Uterus (tissue), 4 donors: ENCODE measurements at places on chromosomes 3 and 15. TPM values are rescaled to one million over a fixed set of nuclear protein-coding genes. Genes with fewer than 3 reads are reported as not detected.

Gene BCL2A1
- 1.3 TPM for total RNA-seq

Gene CNTN3
- total RNA-seq: 14.7 TPM

Gene HRG
- total RNA-seq: not detected

Gene A4GNT
- not detected for total RNA-seq

Gene FAM81A
- 4.4 TPM for total RNA-seq

Gene AGBL1
- total RNA-seq: not detected

- H3K36me3 ChIP-seq: no peaks in the 10 kb centered on the region
- H3K27me3 ChIP-seq: no peaks in the 10 kb centered on the region
- no peak overlapping the region for H3K4me3 ChIP-seq
- H3K4me1 ChIP-seq: no peaks in the 10 kb centered on the region
These were observed 84.2 kb upstream of the SLC4A7 start for GRCh38 chr3:27568393-27568792.

DNA sequence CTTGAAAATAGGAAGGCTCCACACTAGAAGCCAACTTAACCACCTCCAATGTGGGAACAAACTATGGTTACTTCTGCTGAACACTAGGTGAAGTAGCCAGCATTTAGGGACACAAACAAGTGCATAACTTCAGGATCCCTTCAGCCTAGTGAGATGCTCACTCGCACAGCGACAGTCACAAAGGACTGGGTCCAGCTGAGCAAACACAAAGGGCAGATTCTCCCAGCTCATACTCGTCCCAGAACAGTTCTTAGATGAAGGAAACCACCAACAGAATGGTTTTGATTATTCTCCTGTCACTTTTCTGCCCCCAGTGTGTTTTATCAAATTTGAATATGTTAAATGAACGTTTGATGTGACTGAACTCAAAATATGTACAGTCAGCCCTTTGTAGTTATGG lies 201.6 kb downstream of the KCNAB1 start:
- no peak for DNase-seq
- no peak overlapping the region for H3K4me3 ChIP-seq
- no peaks in the 10 kb centered on the region for H3K27me3 ChIP-seq
- no peaks in the 10 kb centered on the region for H3K4me1 ChIP-seq
- no peak overlapping the region for H3K27ac ChIP-seq

GRCh38 chr3:354432-354831 lies 157.9 kb downstream of the CHL1 start:
- H3K4me3 ChIP-seq: no peak overlapping the region
- no peak for DNase-seq
- no peak overlapping the region for H3K27ac ChIP-seq
- H3K4me1 ChIP-seq: no peaks in the 10 kb centered on the region
- H3K36me3 ChIP-seq: no peaks in the 10 kb centered on the region

DNA sequence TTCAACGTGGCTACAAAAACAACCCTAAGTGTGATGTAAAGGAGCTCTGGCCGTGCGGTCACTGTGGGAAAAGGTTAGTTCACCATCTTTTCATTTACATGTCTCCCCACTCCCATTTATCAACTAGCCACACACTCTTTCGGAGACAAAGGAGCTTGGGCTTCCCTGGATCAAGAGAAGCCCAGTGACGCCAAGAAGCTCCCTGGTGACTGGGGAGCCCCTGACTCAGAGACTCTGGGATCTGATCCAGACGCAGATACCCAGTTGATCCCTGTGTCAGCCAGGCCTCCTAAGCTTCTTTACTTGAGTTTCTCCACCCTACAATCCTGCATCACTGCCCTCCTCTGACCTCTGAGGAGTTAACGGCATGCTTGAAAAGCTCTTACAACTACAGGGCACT lies 43.9 kb downstream of the HEG1 start:
- no peaks in the 10 kb centered on the region for H3K27me3 ChIP-seq
- DNase-seq: no peak
- H3K36me3 ChIP-seq: no peaks in the 10 kb centered on the region
- no peaks in the 10 kb centered on the region for H3K4me1 ChIP-seq
- H3K4me3 ChIP-seq: no peak overlapping the region
- no peak overlapping the region for H3K27ac ChIP-seq

- no peaks in the 10 kb centered on the region for H3K4me1 ChIP-seq
- DNase-seq: no peak
- no peaks in the 10 kb centered on the region for H3K36me3 ChIP-seq
- H3K27me3 ChIP-seq: no peaks in the 10 kb centered on the region
- H3K4me3 ChIP-seq: no peak overlapping the region
These were observed 25.9 kb upstream of the JMJD7 start for GRCh38 chr15:41801850-41802455.

- DNase-seq: no peak
- no peaks in the 10 kb centered on the region for H3K36me3 ChIP-seq
- H3K27ac ChIP-seq: no peak overlapping the region
- no peak overlapping the region for H3K4me3 ChIP-seq
- no peaks in the 10 kb centered on the region for H3K27me3 ChIP-seq
- H3K4me1 ChIP-seq: peaks cover 16% of the 10 kb centered on the region
These were observed 3.4 kb downstream of the HYAL3 start for GRCh38 chr3:50295553-50296431.

GRCh38 chr3:192642651-192643050 lies 84.7 kb downstream of the FGF12 start:
- no peak overlapping the region for H3K27ac ChIP-seq
- no peaks in the 10 kb centered on the region for H3K4me1 ChIP-seq
- H3K4me3 ChIP-seq: no peak overlapping the region
- H3K27me3 ChIP-seq: no peaks in the 10 kb centered on the region
- DNase-seq: no peak

DNA sequence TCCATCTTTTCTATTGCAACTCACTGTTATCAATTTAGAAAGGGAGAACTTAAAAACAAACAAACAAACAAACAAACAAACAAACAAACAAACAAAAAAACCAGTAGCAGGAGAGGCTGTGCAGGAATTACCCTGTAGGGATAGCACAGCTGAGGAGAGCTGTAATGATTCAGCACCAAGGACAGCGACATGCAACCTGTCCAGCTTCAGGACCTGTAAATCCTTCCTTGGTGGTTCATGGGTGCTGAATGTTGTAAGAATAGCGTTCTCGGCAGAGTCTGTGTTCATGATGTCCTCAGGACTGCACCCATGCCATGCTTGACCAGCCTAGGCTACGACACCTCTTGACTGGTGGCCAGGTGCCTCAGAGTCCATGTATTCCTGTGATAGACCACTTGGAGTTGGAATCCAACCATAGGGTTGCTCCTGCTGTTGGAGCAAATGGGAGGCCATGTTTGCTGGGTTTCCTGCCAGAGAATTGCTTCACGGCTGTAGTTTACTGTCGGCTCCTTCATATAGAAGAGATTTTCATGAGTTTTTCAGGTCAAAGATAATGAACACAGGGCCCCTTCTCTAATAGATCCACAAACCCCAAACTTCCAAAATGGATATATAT lies 65.9 kb downstream of the CACNA2D3 start:
- no peaks in the 10 kb centered on the region for H3K27me3 ChIP-seq
- H3K27ac ChIP-seq: no peak overlapping the region
- H3K36me3 ChIP-seq: no peaks in the 10 kb centered on the region
- H3K4me1 ChIP-seq: no peaks in the 10 kb centered on the region
- H3K4me3 ChIP-seq: no peak overlapping the region

DNA sequence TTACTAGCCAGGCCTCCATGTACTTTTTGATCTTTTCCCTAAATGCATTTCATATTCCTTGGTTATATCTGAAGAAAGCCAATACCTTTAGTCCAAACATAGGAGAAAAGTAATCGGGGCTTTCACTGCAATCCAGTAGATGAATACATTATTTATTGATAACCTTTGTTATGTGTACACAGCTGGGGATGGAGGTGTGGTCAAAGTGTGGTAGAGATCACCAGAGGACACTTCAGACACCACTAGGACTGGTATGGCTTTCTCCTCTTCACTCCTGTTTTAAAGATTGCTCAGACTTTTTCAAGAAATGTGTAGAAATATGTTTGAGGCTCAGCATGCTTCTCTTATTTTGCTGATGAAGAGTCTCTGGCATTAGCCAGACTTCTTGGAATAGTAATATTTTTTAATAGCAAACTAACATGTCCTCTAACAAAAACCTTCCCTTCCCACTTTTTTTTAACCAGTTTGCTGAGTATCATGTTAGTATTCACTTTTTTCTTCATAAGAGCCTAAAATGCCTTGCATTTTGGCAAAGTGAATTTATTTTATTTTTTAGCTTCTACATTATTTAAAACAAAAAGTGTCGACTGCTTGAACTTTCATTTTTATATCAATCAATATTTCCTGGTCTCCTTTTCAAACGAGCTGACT lies 65.6 kb upstream of the MBNL1 start:
- H3K36me3 ChIP-seq: no peaks in the 10 kb centered on the region
- DNase-seq: no peak
- H3K4me1 ChIP-seq: peaks cover 10% of the 10 kb centered on the region
- no peaks in the 10 kb centered on the region for H3K27me3 ChIP-seq
- peak overlapping the region; percentile 94 for H3K27ac ChIP-seq
